Hippocampal formation (tissue), 2 donors: ENCODE measurements at places on chromosomes 11 and 22.

DNA sequence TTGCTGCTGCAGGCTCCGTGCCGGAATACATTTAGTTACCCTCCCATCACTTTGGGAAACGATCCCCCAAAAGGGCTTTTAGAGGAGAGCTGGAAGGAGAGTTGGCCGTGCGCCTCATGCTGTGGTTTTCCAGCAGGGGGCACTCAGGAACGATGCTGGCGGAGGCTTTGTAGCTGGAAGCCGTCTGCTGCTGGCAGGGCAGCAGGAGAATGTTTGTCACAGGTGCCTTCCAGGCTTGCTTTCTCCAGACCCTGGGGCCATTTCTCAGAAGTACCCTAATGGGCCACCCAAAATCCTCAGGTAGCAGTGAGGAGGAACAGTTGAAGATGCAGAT is 30.0 kb upstream of the CABP7 start:
- DNase-seq, result peak; percentile 71

GRCh38 chr11:61917334-61918109 is at the start of gene RAB3IL1:
Gene RAB3IL1, minus strand, starts transcription at chr11:61917566. Its CDS starts 199 bp downstream, at chr11:61917367.
- peak; percentile 36 for DNase-seq

DNA sequence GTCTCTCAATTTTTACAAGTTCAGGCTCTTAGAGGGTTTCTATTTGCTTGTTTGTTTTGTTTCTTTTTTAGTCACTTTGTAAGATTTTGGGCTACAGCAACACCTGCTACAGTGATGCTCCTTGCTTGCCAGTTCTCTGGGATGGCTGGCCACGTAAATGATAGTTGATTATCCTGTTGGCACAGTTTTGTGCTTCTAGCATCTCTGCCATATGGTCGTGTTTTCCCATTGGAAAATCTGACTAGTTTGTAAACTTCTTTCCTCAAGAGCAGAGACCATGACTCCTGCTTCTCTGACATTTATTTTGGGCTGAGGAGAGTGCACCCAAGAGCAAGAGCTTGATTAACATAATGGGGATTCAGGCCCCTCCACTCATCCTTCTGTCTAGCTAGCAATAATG is 1621.6 kb upstream of the RAG2 start:
- no peak for DNase-seq

DNA sequence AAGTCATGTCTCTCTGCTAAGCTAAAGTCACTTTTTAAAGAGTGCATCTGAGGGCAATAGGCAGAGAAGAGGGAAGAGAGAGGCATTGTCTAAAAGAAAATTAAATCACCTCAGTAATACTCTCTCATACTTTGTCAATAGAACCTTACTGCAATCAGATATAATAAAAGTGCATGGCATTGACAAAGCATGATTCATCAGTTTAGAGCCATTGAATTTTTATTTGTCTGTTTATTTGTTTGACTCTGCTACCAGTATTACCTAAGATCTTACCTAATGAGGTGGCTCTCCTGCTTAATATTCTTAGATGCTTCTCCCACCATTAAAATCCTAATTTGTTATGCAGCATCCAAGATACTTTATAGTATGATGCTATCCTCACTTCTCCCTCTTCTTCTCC is 209.0 kb downstream of the PGR start:
- no peak for DNase-seq

GRCh38 chr22:23793326-23793725 is 6.6 kb downstream of the SMARCB1 start:
- no peak for DNase-seq

DNA sequence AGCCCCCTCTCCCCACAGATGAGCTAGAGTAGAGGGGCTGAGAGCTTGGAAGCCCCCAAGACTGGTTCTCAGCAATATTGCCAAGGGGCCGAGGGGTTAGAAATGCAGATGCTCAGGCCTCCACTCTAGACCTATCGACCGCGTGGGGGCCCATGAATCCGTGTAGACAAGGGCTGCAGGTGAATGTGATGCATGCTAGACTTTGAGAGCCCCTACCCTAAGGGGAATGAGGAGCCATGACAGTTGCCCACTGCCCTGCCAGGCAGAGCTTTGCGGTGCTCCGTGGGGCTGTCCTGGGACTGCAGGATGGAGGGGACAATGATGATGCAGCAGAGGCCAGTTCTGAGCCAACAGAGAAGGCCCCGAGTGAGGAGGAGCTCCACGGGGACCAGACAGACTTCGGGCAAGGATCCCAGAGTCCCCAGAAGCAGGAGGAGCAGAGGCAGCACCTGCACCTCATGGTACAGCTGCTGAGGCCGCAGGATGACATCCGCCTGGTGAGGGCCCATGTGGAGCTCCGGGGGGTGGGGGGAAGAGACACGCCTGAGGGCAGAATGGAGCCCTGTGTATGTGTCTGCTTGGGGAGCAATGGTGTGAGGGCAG is 1.3 kb downstream of the SSH3 start:
- DNase-seq, result no peak

DNA sequence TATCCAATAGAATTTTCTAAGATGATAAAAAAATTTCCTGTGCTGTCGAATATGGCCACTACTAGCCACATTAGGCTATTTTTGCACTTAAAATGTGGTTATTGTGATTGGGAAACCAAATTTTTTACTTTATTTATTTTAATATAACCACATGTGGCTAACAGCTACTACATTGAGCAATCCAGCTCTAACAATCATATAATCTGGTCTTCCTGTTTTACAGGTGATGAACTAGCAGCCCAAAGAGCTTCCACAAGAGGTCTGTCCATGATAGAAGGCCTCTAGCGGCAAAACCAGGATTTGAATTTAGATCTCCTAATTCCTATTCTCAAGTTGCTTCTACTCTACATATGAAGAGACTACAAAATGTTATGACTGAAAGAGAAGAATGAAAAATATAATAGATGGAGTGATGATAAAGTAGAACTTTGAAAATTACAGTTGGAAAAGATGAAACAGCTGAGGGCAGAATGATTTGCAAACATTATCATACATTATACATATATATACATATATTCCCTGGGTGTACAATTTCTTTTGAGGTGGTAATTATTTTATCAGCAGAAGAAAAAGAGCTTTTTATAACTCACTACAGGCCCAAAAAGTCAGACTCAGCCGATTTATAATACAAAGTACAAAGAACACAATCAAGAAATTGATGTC is 363.5 kb upstream of the PITPNB start:
- no peak for DNase-seq

- DNase-seq, result no peak
These were observed 49.9 kb downstream of the RSF1 start for GRCh38 chr11:77770629-77771028.

- DNase-seq, result no peak
These were observed 80.9 kb downstream of the TRIM29 start for GRCh38 chr11:120057028-120057330.

- DNase-seq, result no peak
These were observed 1.7 kb downstream of the ETS1 start for GRCh38 chr11:128585498-128586238.

DNA sequence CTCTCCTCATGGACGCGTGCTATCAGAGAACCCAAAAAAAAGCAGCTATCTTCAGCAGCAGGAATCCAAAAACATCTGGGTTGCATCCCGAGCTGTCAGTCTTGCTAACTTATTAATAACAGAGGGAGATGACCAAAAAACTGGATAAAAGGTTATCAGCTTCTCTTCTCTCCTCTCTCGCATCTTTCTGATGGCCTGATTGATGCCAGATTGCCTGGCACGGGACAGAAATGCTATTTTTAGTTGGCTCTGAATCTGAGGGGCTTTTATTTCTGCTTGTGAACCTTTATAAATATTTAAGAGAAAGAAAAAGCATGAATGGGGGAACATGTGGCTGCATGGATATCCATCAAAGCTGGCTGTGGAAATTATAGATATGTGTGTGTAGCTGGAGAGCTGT is 230.3 kb downstream of the ETS1 start:
- no peak for DNase-seq

DNA sequence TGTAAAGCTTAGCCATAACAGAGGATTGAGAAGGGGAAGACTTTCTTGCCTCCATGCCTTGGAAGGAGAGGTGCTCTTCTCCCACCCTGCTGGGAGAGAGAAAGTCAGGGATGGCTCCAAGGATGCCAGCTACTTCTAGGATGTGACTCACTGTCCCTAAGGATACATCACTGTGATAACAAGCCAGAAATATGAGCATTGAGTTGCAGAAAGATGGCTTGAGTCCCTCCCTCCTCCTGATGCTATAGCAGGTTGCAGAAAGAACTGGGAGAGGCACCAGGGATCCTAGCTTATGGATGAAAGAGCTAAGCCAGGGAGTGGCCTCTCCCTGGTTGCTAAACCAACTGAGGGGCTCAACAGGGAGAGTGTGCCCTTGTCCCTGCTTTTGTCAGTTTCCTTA is 27.8 kb upstream of the FJX1 start:
- no peak for DNase-seq

DNA sequence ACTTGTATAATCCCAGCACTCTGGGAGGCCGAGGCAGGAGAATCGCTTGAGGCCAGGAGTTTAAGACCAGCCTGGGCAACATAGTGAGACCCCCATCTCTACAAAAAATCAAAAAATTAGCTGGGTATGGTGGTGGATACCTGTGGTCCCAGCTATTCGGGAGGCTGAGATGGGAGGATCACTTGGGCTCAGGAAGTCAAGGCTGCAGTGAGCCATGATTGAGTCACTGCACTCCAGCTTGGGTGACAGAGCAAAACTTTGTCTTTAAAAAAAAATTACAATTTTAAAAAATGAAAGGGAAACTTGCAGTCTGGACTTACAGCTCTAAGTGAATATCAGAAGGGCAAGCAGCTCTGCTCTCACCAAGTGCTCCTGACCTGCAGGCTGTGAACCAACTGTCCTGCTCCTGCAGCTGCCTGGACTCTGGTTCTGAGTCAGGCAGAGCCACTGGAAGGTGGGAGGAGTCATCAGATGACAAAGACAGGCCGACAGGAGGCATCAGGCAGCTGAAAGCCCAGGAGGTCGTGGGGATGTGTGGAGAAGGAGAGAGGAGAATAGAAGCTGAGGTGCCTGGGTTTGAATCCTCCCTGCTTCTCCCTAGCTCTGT is 9.6 kb downstream of the SMTNL1 start:
- DNase-seq, result no peak

- peak; percentile 97 for DNase-seq
These were observed at the start of gene DRG1 for GRCh38 chr22:31399211-31400022. Gene DRG1, plus strand, starts transcription at chr22:31399604. Its CDS starts 80 bp downstream, at chr22:31399684.

DNA sequence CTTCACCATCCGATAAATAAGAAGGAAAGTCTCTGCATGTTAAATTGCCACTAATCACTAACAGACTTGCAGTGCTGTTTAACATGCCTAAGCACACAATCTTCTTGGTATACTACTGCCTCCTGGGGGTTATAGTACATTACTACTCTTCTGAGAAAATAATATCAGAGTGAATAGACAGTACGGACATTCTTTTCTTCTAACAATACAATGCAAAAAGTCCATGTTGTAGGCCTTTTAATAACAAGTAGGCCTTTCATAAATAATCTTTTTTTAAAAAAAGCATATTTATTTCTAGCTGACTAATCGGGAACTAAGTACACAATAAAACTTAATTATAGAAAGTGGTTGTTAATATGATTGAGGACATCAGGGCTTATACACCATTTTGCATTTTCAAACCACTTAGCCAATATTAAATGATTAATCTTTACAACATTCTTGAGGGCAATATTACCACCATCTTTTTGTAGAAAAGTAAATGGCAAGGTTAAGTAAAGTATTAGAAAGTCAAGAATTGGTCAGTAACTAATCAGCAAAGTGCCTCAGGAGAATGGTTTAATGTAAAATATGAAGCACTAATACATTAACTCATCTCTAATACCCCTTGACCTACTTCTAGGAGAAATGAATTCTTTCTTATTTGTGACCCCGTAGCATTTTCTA is 84.7 kb downstream of the TTC28 start:
- peak; percentile 90 for DNase-seq

GRCh38 chr11:107834995-107835394 is 23.6 kb downstream of the SLC35F2 start:
- DNase-seq, result no peak

DNA sequence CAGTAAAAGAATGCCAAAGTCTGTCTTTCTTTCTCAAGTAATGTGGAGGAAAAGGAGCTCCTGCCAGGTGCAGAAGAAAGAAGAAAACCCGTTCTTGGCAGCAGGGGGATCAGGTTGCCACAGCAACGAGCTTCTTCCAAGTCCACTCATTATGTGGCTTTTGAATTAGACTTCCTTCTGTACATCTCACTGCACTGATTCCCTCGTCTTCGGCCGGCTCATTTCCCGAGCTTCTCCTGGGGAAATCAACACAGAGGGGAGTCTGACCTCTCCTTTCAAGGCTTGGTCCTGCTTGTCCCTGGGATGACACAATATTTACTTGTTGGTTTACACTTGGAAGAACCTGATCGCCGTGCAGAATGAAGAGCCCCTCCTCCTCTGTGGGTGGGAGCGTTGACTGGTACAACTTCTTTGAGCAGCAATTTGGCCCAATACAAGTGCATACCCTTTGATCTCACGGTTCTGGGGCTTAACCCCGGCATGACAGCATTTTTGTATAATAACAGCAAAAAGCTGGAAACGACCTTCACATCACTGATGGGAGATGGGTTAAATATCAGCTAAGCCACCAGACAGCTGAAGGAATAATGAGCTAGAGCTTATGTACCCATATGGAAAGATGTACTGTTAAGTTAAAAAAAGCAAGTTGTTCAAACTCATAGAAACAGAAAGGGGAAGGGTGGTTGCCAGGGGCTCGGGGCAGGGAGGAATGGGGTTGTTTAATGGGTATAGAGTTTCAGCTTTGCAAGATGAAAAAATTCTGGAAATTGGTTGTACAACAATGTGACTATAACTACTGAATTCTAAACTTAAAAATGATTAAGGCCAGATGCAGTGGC is 35.4 kb downstream of the MCHR1 start:
- DNase-seq, result peak; percentile 31

DNA sequence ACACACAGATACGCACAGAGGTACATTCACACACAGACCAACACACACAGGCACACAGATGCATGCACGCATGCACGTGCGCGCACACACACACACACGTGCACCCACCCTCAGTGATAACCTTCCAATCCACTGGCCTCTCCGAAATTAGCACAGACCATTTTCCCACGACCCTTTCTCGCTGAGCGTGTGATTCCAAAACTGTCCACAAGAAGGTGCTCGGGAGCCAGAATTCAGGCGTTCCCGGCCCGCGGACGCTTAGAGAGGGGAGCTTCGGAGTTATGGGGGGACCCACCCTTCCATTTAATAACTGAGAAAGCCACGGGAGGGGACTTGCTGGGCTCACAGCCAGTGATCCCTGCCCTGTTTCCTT is 33.8 kb upstream of the SLC35C1 start:
- DNase-seq, result peak; percentile 33

- no peak for DNase-seq
These were observed 50.6 kb downstream of the CYB5R2 start for GRCh38 chr11:7622721-7623120.

GRCh38 chr11:26286472-26287066 is 45.4 kb upstream of the ANO3 start:
- no peak for DNase-seq

GRCh38 chr22:19807161-19807913 is 46.8 kb downstream of the TBX1 start:
- no peak for DNase-seq

- DNase-seq, result no peak
These were observed 109.7 kb upstream of the USP47 start for GRCh38 chr11:11732116-11732515.

GRCh38 chr22:27857443-27857842 is 55.9 kb upstream of the MN1 start:
- DNase-seq, result no peak

GRCh38 chr11:72189455-72190250 is 2.3 kb upstream of the FOLR1 start:
- no peak for DNase-seq
